ENCODE measurements at places on chromosomes 16 and 17.

DNA sequence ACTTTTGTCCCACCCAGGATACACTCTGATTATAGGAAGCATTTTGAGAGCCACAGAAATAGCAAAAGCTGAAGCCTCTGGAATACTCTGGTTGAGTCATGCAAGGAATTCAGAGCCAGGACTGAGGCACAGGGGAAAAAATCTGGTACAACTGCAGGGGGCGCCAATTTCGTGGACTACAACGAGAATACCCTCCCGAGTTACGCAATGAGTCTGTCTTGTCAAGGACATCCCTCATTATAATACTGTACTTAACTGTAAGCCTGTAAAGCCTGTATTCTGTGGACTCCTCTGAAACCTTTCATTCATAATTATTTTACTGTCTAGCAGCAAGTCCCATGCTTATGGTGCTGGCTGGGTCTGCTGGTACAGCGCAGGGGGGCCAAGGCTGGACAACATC lies 7.8 kb downstream of the HOXB1 start:
- no peak for DNase-seq

GRCh38 chr17:19590451-19590850 lies 56.8 kb downstream of the SLC47A1 start:
- DNase-seq = no peak

DNA sequence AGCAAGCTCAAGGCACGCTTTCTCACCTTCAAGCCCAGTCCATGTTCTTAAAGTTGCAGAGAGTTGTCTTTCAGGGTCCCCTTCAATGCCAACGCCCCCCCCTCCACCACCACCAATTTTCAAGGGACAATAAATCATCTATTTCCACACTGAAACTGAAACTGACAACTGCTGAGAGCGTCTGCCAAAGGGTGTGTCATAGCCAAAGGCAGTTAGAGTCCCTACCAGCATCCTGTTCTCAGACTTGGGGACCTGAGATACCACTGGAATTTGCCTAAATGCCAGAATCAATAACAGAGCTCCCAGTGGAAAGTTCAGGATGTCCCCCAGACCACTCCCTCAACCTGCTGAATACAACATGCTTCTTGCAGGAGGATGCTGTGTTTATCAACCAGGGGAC lies 133.2 kb upstream of the SOX9 start:
- no peak for DNase-seq

- DNase-seq = no peak
These were observed 2.5 kb upstream of the PYCARD start for GRCh38 chr16:31204871-31205666.

DNA sequence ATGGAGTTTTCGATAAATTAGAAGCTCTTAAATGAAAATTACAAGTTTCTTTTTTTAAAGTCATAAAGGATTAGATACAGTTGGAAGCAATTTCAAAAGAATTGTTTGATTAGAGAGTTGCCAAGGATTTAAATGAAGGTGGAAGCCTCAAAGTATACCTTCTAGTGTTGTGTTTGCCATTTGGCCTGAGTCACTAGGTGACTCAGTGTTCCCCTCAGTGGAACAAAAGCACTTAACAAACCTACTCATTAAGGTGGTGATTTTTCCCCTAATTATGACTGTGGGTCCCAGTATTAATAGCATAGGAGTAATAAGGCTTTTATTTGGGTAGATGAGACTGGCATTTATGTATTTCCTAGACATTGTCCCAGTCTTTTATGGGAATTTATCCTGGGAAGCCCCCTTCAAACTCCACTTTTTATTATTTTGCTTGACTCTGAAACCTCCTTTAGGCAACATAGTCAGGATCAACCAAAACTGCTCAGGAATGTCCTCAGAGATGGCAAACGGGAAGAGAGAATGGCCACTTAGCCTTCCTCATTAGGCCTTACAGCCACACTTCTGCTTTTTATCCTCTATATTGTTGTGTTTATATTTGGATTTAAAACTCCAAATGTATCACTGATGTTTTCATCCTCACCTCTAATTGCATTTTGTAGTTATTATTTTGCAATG lies 161.0 kb downstream of the FTO start:
- no peak for DNase-seq
